ENCODE measurements at places on chromosomes 4 and X. TPM values are rescaled to one million over a fixed set of nuclear protein-coding genes. Genes with fewer than 3 reads are reported as not detected.

DNA sequence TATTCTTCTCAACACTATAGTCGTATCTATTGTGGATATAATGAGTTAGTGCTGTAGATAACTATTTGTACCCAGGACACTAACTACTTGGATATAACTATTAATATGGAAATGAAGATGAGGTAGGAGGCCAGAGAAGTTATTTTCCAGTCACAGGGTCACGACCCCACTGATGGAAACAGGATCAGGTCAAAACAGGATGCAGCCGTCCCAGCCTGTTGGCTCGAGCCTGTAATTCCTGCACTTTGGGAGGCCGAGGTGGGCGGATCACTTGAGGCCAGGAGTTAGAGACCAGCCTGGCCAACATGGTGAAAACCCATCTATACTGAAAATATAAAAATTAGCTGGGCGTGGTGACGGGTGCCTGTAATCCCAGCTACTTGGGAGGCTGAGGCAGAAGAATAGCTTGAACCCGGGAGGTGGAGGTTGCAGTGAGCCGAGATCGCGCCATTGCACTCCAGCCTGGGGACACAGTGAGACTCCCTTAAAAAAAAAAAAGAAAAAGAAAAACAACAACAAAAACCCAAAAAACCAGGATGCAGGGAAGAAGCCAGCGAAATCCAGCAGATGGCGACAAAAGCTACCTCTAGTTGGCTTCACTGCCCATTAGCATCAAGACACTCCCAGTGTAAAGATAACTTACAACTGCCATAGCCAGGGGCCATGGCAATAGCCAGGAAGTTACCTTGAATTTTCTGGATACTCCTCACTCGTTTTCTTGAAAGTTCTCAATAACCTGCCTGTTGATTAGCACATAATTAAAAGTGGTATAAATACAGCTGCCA is 37.9 kb upstream of the NKAP start:
- no peak for DNase-seq

The GABRE gene
- 40.1 TPM for polyA plus RNA-seq

The SULT1B1 gene
- not detected for polyA plus RNA-seq

The PRDM5 gene
- polyA plus RNA-seq: 7.3 TPM

All from BJ (cell line).